Kidney (tissue), 22 donors: ENCODE measurements at places on chromosomes 3 and 15. TPM values are rescaled to one million over a fixed set of nuclear protein-coding genes. Genes with fewer than 3 reads are reported as not detected.

- H3K27ac ChIP-seq: no peak overlapping the region
- H3K4me3 ChIP-seq: no peak overlapping the region
- no peaks in the 10 kb centered on the region for H3K36me3 ChIP-seq
- H3K4me1 ChIP-seq: peaks cover 3% of the 10 kb centered on the region
- DNase-seq: no peak
Measured at GRCh38 chr3:37161351-37161750, 13.0 kb downstream of the LRRFIP2 start.

DNA sequence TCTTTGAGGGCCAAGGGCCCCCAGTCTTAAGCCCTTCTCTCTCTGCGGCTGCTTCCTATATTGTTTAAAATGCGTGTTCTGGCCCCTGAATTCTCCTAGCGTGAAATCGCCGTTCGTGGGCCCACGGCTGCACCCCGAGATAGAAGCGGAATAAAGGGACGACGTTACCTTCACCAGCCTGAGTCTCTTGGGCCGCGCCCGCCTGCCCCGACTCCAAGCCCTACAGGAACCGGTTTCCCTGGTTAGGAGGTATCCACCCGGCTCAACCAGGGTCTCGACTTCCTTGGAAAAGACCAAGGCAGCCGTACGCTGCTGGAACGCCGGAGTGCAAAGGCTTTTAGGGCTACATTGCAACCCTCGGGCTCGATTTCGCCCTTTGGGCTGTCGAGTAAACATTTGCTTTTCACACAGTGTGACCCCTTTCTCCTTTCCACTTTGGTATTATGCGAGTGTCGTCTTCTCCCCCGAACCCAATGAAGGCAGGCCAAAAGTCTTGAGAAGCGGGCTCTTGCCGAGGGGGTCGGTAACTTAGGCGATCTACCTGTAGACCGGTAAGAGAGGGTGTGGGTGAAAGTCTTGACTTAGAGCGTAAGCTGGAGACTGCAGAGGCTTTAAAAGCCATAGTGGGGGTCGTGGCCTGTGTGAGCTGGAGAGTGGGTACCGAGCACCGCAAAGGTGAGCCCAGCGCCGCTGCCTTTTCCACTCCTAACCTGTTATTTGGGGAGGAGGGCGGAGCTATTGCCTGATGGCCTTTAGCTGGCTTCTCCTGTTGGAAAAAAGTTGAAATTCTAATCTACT lies 2.0 kb downstream of the TRIM71 start:
- peak overlapping the region; percentile 9 for H3K27ac ChIP-seq
- H3K27me3 ChIP-seq: peaks cover 35% of the 10 kb centered on the region
- DNase-seq: no peak
- peak overlapping the region; percentile 55 for H3K4me3 ChIP-seq

DNA sequence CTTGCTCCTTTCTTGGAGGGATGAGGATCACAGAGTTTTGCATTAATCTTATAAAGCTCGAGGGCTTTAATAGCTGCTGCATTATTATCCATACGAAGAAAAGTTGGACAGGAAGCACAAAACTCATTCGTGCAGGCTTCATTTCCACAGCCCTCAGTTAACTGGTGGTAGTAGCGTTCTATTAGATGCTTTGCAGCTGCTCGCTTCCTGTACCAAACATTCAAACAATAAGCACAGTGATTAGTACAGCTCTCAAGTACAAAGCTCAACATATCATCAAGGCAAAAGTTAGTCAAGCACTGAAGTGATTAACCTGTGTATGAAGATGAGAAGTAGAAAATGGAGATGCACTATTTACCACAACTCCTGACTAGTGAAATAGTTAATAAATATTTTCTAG lies 63.3 kb downstream of the UBE3A start:
- H3K27me3 ChIP-seq: no peaks in the 10 kb centered on the region
- DNase-seq: no peak
- peaks cover 11% of the 10 kb centered on the region for H3K36me3 ChIP-seq
- no peak overlapping the region for H3K4me3 ChIP-seq
- H3K27ac ChIP-seq: no peak overlapping the region

- DNase-seq: no peak
- no peaks in the 10 kb centered on the region for H3K4me1 ChIP-seq
Measured at GRCh38 chr3:34973586-34973985, 665.7 kb upstream of the ARPP21 start.

DNA sequence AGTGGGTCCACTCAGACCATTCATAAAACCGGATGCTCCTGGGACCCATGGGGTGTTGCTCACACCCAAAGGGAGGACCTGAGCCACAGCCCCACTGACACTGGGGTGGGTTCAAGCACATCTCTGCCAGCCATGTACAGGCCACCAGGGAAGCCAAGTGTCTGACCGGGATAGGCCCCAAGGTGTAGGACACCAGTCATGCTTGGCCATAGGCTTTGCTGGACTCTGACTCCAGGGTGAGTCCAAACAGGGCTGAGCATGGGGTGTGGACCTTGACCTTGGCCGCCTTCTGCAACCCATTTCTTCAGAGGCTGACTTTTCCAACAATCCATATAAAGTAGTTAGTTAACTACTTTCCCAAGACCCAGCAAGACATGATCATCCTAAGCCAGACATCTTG lies 31.4 kb upstream of the DUSP7 start:
- no peak overlapping the region for H3K27ac ChIP-seq
- H3K4me1 ChIP-seq: peaks cover 22% of the 10 kb centered on the region
- no peak for DNase-seq

- H3K27me3 ChIP-seq: no peaks in the 10 kb centered on the region
- no peaks in the 10 kb centered on the region for H3K36me3 ChIP-seq
- no peaks in the 10 kb centered on the region for H3K4me1 ChIP-seq
- no peak overlapping the region for H3K27ac ChIP-seq
- no peak for DNase-seq
Measured at GRCh38 chr15:40062816-40063562, 24.0 kb upstream of the SRP14 start.

The ALDH1L1 gene
- 60.0 TPM for total RNA-seq

The LTK gene
- 0.91 TPM for total RNA-seq
